ENCODE measurements at places on chromosomes 6 and 20.
A peak's percentile ranks its signal among the peaks of the same experiment; 100 is the strongest.

DNA sequence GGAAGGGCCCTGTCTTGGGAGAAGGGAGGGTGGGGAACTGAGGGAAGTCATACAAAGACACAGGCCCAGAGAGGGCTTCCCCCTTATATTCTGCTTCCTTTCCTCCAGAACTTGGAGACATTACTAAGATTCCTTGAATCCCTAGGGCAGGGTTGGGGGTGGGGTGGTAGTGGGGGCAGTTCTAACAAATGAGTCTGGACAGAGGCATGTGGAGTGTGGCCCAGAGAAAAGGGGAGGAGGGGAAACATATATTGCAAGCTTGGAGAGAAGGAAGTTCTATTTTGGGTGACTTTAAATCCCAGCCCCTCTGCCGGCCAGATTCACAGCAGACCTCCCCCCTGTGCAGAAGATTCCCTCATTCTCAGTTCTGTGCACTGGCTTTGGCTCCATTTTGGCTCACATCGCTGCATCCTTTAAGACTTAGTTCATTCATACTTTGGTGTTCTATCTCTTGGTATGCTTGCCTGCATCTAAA, 43.7 kb downstream of the DAAM2 start:
- no peak for DNase-seq

GRCh38 chr6:45872827-45873365, 142.8 kb downstream of the CLIC5 start:
- DNase-seq: no peak

GRCh38 chr6:41523915-41524633, 22.1 kb upstream of the FOXP4 start:
- no peak for DNase-seq

GRCh38 chr6:169316651-169317050, 63.0 kb upstream of the THBS2 start:
- DNase-seq: no peak

GRCh38 chr20:63381781-63382431, 20.8 kb upstream of the CHRNA4 start:
- DNase-seq: peak; percentile 47

DNA sequence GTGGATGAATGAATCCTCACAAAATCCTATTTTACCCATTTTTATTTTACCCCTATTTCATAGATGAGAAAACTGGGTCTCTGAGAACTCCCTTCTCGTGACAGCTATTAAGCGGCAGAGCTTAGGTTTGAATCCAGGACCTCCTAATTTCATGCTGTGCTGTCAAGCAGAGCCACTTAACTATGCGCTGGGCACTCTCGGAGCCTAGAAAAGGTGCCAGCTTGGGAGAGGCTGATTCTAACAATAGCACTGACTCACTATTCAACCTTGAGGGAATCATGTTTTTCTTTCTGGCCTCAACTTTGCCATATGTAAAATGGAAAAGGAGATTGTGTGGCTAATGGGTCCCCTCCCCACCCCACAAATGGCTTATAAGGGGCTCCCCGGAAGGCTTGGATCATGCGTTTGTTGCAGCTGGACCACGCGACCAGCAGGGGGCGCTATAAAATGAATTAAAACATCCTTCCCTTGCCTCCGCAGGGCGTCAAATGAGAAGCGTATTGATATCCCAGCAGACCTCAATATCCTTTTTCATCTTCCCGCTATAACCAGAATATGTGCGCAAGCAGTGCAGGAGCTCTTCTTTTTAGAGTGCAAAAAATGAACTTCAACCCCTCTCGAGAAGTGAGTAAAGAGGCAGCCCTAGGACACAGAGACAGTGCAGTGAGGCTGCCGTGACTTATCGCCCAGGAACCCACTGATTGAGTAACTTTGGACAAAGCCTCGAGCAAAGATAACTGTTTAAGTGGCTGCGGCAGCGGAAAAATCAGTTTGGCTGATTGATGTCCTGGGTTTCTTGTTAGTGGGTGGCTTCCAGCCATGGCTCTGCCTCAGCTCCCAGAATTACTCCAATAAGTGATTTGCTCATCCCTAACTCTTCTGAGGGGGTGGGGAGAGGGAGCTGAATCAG, 12.8 kb upstream of the PDYN start:
- DNase-seq: peak; percentile 16

DNA sequence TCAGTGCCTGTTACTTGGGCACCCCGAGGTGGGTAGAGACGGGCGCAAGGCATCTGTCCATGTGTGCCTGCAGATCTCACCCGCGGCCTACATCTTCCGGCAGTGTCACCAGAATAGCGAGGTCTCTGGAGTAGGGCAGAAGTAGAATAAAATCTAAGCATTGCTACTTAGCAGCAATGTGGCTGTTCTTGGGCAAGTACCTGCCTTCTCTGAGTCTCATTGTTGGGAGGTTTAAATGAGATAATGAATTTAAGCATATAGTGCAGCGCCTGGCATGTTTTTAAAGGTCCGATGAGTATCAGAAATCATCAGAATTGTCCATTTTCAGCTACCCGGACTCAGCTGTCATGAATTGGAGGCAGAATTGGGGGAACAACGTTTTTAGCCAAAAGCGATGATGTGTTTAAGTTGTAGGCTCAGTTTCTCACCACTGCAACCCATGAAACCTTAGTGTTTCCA, 800 bp downstream of the ABCC10 start:
- DNase-seq: no peak

DNA sequence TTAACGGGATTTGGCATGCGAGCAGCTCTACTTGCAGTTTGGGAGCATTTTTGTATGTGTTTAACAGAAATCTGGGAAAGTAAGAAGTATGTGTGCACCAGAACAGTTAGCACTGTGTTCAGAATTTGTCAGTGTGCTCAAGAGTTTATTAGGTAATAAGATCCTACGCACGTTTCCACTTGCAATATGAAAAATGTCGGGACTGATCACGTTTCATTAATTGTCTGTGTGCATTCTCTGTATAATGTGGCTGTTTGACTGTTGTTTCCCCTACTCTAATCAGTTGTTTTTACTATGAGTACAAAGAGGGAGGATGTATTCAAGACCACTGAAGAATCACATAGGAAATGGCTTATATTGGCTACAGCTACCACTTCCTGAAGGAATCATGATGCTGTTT, 349.7 kb upstream of the POU3F2 start:
- DNase-seq: no peak

GRCh38 chr20:10551732-10552724, 116.9 kb downstream of the SLX4IP start:
- DNase-seq: peak; percentile 32

GRCh38 chr6:129186988-129187387, 304.1 kb downstream of the LAMA2 start:
- DNase-seq: no peak

DNA sequence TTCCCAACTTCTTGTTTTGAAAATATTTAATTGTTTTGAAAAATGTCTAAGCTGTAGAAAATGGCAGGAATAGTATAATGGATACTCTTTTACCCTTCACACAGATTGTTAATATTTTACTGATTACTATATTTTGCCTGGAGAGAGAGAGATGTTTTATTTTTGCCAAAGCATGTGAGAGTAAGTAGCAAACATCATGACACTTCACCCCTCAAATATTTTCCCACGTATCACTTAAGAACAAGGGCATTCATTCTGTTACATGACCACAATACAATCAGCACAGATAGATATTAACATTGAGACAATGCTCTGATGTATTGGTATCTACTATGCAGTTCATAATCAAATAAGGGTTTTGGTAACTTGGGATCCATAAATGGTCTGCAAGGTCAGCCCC, 116.5 kb downstream of the CCDC170 start:
- no peak for DNase-seq

DNA sequence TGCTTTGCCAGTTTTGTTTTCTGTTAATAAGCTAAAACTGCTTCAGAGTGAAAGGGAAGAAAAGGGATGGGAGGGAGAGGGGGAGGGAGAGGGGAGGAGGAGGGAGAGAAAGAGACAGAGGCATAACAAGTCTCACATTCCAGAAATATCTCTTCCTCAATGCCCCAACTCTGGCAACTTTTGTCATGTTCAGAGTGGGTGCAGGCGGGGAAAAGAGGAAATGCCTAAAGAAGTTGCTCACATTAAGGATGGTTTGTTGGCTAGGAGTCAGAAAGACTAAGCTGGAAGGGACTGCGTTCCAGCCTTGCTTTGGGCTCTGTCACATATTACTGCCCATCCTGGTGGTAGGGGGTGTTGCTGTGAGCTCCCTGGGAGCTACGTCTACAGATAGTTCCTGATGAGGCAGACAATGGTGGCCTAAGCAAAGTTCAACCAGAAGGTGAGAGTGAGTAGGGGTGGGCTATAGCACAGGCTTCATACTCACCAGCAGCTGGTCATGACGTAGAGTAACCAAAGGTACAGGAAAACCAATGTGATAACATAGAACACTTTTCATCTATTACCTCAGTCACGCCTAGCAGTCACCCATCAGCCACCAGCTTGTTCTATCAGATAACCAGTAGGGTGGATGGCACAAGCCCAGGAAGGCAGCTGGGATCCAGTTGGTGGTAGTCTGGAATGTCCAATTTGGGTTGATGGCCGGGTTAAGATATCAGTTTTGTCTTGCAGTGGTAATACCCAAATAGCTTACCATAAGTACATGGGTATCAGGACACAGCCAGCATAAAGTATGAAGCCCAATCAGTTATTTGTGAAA, 2.1 kb downstream of the TSPYL4 start:
- no peak for DNase-seq

DNA sequence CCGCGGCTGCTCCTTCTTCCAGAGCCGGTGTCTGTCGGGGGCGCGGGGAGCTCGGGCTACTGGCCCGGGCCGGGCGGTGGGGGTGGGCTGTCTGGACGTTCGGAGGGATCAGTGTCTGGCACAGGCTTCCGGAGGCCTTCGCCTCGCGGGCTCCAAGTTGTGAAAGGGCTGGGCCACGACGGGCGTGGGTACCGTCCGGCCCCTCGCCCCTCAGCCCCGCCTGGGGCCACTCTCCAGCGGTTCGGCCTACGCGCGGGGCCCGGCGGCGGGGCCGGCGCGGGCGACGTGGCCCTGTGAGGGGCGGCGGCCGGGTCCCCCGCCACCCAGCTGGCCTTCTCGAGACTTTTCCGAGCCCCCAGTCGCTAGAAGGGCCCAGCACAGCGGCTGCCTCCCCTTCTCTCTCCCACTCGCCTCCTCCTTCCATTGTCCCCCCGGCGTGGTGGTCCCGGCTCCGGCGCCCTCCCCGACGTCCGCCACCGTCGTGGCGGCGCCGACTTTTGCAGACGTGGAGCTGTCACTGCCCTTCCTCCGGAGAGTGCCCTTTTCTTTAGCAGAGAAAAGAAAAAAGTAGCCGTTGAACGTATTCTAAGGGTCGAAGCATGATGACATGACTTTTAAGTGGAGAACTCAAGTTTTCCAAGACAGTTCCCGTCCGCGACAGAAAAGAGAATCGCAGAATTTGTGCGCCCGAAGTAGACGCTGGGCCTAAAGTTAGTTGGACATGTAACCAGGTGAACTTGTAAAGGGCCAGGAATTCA, 571 bp downstream of the ITCH start:
- no peak for DNase-seq

- DNase-seq: no peak
Observed at GRCh38 chr6:51214442-51214841, 395.8 kb downstream of the TFAP2B start.

GRCh38 chr20:57438552-57438951, 47.4 kb downstream of the RBM38 start:
- no peak for DNase-seq

DNA sequence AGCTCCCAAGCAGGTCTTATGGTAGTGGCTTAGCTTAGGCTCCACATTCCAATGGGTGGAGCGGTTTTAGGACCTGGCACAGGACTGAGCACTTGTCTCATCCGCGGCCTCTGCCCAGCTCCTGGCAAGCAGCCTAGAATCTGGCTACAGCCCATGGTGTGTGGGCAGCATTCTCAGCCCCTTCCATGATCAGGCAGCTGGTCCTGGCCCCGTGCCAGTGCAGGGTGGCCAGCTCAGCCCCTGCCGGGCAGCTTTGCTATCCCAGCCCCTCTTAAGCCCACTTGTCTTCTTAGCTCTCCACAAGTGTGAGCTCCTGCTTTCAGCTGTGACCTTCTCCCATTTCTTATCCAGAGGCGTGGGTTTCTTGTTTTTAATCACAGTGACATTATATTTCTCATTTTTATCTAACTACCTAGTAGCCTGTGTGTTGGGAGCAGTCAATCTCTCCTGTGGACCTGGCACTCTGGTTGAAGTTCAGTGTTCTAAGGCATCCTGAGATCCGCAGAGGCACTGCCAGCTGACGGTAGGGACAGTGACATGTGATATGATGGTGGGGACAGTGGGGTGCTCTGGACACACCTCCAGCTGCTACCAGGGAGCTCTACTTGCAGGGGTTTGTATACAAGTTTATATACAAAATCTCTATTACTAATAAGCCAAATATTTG, 119.9 kb upstream of the PRND start:
- no peak for DNase-seq

DNA sequence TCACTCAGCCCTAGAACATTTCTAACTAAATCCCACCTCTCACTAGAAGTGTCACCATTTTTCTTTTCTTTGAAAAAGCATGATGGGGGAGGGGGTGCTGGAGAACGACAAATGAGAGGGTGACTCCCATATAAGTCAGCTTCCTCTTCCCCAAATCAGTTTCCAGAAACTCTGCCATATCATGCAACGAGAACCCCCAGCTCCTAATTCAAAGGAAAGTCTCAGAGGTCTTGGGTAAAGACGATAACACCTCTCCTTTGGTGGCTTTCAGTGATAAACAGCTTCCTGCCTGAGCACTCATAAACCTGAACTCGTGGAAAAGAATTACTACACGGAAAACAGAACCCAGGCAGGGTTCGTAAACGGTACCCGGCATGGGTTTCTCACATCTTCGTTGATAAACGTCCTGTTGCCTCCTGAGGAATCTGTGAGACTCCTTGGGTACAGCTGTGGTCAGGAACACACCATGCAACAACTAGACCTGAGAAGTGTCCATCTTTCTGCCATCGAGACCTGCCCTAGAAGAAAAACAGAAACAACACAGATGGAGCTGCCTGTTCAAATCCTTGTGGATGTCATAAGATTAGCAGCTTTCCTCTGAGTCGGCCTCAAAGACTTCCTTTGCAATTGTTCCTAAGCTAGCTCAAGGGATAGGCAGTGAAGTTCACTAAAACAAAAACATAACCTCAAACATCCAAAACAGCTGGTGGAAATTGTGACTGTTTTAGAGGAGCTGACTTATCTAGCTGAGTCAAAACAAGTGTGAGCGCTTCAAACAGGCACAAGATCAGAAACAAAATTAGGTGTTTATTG, 185.8 kb upstream of the PRDM1 start:
- no peak for DNase-seq

GRCh38 chr6:43831191-43831590, 61.2 kb downstream of the VEGFA start:
- no peak for DNase-seq

DNA sequence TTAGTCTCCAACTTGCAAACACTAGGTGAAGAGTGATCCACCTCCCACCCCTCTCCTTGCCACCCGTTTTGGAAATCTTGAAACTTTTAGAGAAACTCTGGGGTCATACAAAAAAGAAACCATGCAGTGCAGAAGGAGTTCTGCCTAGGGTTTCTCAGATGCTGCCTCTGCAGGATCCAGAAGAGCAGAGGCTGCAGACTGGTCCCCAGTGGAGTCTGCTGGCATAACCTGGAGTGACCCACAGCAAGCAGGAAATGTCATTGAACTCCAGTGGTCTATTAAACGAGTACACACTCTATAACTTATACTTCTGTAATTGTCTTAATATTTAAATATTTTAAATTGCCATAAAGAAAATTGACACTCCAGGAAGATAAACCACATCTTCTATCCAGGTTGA, 280.7 kb upstream of the NT5E start:
- DNase-seq: no peak

GRCh38 chr6:166168616-166169548, 1.2 kb upstream of the TBXT start:
- no peak for DNase-seq

- no peak for DNase-seq
Observed at GRCh38 chr6:15904651-15905376, 224.1 kb upstream of the MYLIP start.

GRCh38 chr6:164252948-164253347, 838.4 kb downstream of the QKI start:
- no peak for DNase-seq

All from stimulated activated CD4-positive, alpha-beta T cell treated with anti-CD3 and anti-CD28 coated beads, Interleukin-4, amount 100 ng/mL, for 1 hour (primary cell).